Skeletal muscle cell (primary cell): ENCODE measurements at places on chromosomes 12 and 14.

DNA sequence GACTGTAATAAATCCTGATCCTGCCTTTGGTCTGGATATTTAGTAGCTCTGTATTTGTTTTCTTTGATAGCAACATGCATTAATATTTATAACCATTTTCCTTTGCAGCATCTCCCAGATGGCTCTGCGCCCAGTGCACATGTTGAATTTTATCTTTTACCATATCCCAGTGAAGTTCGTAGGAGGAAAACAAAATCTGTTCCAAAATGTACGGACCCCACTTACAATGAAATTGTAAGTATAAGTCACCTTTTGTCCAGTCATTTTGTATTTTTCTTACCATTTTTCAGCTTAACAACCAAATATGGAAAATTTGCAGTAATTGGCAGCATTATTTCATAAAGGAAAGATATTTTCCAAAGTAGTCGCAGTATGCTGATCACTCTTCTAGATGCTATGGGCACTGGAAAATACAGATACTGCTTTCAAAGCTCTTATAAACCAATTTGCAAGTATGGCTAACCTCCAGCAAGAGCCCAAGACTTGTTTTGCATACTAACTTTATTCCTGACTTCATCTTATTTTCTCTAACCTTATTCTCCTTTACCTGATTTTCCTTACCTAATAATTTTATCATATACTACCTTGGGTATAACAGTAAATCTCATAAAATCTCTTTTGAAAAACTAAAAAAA lies 97.4 kb downstream of the PLCZ1 start:
- no peak for DNase-seq

DNA sequence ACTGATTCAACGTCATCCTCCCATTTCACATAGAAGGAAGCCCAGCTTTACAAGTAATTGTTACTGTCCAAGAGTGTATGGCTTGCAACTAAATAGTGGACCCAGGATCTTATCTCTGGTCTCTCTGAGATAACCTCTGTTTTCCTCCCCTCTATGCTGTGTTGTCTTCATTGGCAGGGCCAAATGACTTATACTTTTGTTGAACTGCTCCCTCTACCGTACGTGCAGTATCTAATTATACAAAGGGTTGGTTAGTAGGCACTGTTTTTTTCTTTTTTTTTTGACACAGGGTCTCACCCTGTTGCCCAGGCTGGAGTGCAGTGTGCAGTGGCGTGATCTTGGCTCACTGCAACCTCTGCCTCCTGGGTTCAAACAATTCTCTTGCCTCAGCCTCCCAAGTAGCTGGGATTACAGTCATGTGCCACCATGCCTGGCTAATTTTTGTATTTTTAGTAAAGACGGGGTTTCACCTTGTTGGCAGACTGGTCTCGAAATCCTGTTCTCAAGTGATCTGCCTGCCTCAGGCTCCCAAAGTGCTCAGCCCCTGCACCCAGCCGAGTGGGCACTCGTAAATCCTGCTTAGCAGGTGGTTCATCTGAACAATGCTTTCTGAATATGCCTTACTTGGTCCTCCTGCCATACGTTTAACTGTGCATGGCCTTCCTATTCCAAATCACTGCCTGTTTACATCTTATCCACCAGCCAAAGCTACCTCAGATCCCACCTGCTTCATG lies 162.1 kb downstream of the ADCK1 start:
- no peak for DNase-seq

DNA sequence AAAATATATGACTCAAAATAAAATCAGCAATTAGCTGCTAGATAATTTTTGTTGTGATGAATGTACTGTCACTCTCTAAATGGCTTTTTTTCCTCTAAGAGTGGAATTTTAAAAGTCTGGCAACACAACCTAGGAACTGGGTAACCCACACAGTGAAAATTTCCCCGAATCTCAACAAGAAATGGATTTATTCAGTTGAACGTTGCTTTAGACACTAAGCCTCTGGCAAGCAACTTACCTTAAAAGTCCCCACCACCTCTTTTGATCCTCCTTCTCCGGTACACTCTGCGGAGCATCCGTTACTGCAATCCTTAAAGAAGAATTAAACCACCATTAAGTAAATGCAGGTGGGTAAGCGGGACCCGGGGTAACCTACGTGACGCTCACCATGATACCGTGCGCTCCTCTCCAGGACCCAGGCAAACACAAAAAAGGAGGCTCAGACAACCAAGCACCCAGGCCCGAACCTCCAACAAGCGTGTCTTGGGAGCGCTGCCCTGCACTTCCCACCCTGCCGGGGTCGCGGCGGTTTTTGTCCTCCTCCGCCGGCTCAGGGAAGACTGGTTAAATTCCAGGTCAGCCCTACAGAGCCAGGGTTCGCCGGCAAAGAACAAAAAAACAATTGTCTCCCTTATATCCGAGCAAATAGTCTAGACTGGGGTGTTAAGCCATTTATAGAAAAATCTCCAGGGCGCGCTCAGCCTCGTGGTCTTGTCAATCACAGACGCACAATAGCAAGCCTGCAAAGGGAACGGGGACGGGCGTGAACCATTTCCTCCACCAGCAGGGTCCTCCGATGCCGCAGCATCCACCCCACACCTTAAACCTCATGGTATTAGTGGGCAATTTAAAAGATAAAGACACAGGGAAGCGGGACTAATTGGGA lies 47.1 kb downstream of the BCAT1 start:
- DNase-seq, result no peak

DNA sequence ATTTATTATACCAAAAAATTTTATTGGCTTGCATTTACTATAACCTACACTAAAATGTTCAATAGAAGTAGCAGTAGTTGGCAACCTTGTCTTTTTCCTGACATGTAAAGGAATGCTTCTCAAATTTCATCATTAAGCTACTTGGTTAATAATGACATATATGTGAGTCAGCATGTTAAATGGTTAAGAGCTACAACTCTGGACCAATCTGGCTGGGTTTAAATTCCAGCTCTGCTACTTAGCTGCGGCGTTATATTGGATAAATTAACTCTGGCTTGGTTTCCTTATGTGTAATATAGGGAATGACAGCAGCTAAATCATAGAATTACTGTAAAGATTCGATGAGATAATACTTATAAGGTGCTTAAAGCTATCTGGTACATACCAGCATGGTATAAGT lies 53.7 kb upstream of the OTOGL start:
- DNase-seq, result peak; percentile 56

GRCh38 chr12:26572137-26572536 lies 260.9 kb downstream of the ITPR2 start:
- DNase-seq, result no peak

DNA sequence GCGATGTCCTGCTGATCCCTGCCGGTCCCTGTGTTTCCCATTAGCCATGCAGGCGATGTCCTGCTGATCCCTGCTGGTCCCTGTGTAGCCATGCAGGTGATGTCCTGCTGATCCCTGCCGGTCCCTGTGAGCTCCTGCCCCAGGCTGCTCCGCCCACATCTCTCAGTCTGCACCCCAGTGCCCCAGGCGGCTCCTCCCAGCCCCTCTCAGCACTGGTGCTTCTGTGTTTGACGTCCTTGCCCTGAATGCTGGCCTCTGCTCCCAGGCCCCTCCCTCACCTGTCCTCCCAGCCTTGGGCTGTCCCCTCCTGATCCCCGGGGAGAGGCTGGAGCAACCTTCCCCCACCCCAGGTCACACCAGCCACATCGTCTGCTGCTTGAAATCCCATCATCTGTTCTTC lies 41.4 kb upstream of the TEX22 start:
- DNase-seq, result no peak

- DNase-seq, result no peak
Observed at GRCh38 chr14:94690486-94690885, 78.3 kb downstream of the SERPINA3 start.

DNA sequence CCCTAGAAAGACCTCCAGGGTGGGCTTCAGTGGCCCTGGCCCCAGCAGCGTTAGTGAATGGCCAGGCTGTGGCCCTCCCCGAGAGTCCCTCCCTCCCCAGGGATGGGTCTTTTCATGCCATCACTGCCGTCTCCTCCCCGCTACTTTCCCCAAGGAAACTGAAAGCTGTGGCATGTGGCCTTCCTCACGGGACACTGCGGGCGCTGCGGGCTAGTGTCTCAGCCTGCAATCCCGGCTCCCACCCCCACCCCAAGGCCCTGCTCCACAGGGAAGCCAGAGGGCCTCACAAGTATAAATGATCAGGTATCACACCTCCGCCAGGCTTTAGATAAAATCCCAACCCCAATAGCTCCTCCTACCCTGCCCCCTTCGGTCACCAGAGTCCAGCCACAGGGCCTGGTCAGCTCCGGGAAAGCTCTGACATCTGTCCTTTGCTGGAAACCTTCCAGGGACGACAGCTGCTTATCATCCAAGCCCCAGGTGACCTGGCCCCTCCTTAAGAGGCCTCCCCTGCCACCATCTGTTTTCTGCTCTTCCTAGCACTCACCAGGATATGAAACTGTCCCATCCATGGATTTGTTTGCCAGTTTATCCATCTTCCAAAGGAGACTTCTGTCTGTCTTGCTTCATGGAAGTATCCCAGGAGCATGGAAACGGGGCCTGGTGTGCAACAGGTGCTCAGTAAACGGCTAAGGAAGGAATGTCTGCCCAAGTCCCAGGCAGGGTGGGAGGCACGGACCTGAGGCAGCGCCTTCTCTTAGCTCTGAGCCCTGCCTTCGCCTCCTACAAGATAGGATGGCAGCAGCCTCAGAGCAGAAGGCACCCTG lies 31.6 kb downstream of the CCDC85C start:
- DNase-seq, result no peak

GRCh38 chr14:75884198-75884611 lies 97.6 kb downstream of the TGFB3 start:
- DNase-seq, result peak; percentile 76

DNA sequence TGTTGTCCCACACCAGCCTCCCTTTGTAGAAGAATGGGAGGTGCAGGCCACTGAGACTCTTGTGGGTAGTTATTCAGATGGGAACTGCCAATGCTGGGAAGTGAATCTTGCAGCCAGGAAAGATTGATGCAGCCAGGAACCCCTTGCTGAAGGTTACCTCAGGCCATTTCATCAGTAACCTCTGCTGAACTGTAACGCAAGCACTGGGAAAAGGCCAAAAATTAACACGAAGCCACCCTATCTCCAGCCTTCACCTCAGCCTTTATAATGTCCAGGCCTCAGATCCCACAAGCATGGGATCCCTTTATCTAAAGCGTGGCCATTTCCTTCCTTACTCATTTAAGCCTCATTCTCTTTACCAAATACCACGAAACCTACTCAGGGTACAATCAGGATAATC lies 211.1 kb downstream of the SPTSSA start:
- DNase-seq, result no peak

- no peak for DNase-seq
Observed at GRCh38 chr14:44404036-44404435, 103.0 kb downstream of the FSCB start.

GRCh38 chr14:89131004-89131750 lies 285.9 kb downstream of the FOXN3 start:
- no peak for DNase-seq

- DNase-seq, result no peak
Observed at GRCh38 chr12:52312086-52312485, 9.1 kb downstream of the KRT83 start.

DNA sequence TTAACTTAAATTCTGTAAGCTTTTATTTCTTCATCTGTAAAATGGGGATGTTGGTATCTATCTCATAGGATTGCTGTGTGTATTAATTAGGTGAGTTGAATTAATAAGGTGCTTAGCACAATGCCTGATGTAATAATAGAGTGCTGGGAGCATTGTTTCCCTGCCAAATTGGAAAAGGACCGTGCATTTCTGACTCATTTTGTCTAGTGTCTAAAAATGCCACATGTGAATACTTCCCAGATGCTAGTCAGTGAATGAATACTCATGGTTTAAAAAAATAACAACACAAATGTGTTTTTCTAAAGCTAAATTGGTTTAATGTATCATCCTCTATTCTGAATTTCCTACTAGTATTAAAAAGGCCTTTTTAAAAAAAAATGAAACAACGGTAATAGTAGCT lies 45.4 kb upstream of the NEDD1 start:
- no peak for DNase-seq

- no peak for DNase-seq
Observed at GRCh38 chr14:31206536-31207286, 882 bp downstream of the HECTD1 start.

DNA sequence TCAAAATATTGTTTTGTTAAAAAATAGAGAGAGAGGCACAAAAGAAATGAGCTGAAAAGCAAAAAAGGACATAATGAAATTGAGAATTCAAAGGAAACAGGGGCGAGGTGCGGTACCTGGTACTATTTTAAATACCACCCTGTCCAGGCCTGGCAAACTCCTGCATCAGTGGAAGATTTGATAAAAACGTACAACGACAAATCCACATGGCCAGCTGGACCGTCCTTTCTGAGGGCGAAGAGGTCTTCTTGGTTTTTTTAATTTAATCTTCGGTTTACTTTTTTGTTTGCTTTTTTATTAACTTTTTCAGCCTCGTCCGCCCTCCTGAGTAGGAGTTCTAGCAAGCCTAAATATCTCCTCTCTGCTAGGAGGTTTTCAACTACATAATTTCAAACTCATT lies 11.9 kb downstream of the BCL11B start:
- DNase-seq, result no peak

DNA sequence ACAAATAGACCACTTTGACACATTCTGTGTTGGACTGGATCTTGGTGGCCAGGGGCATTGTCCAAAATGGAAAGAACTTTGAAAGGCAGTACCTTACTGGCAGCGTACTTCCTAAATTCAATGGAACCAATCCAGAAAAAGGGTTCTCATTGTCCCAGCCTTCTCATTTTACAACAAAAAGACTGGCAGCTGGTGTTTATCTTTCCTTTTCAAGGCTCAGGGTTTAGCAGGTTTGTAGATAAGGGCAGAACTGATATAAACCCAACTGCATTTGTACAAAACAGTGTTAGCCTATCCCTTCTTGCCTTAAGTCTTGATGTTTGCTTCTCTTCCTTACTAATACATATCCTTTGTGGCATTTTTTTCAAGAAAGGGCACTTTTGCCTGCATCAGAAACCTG lies 7.7 kb downstream of the THAP2 start:
- DNase-seq, result no peak

DNA sequence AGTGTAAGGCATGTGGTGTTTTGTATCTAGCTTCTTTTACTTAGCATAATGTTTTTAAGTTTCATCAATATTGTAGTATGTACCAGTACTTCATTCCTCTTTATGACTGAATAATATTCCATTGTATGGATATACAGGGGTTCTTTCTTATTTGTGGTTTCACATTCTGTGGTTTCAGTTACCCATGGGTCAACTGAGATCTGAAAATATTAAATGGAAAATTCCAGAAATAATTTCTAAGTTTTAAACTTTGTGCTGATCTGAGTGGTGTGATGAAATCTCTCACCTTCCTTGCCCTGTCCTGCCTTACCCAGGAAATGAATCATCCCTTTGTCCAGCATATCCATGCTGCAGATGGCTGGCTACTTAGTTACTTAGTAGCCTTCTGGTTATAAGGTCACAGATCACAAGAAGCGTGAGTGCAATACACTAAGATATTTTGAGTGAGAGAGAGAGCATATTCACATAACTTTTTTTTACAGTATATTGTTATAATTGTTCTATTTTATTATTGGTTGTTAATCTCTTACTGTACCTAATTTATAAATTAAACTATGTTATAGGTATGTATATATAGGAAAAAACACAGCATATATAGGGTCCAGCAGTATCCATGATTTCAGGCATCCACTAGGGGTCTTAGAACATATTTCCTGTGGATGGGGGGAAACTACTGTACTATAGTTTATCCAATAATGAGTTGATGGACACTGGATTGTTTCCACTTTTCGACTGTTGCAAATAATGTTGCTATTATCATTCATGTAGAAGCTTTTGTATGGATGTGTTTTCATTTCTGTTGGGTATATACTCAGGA lies 59.6 kb upstream of the LRTM2 start:
- no peak for DNase-seq
